ENCODE measurements at places on chromosomes 5 and 9.
A peak's percentile ranks its signal among the peaks of the same experiment; 100 is the strongest.

GRCh38 chr5:21164425-21164824 lies 1176.4 kb upstream of the CDH18 start:
- DNase-seq, result no peak

DNA sequence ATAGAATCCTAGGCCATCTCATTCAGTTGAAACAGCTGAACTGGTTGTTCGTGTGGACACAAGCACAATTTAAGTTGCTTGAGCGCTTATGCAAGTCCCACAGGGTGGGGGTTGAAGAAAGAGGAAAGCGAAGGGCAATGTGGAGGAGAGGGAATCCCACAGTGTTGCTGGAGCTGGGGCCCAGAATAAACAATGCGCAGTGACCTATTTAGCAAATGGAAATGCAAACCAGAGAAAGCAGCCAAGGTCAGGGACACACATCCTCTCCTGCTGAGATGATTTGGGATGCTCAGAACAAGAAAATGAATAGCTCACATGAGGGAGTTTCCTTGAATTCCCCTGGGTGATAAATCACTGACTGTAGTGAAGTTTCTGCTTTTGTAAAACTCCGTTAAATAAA lies 838.3 kb downstream of the TLE4 start:
- peak; percentile 34 for DNase-seq

DNA sequence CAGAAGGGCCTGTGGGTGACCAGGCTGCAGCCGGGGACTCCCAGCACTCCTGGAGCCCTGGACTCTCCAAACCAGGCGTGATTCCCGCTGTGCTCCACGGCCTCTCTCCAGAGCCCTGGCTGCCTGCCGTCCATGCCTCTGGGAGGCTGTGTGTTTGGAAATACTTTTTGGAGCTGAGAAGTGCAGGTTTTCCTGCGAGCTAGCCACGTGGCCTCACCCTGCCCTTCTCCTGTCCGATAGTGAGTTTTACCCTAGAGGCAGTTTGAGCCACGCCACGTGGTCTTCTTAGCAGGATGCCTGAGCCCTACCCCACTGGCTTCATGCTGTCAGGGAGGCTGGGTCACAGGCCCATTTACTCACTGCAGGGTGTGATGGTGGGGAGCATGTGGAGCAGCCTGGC lies 71.3 kb downstream of the COL5A1 start:
- DNase-seq, result no peak

GRCh38 chr5:123611406-123611709 lies 99.4 kb downstream of the CSNK1G3 start:
- DNase-seq, result no peak

DNA sequence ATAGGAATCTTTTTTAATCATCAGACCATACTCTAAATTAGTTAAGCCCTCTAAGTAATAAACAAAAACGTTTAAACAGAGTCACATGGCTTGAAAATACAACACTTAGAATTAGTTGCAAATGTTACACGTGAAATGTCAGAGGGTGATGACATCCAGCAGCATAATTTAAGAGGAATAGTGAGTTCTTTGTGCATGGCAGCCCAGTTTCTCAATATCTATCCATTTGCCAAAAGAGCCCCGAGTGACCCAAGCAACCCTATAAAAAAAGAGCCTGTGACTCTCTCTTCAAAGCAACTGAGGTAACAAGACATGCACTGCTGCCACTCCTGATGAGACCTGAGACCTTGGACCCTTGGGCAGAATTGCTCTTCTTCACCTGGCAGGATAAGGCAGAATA lies 96.9 kb upstream of the RASA1 start:
- DNase-seq, result no peak

DNA sequence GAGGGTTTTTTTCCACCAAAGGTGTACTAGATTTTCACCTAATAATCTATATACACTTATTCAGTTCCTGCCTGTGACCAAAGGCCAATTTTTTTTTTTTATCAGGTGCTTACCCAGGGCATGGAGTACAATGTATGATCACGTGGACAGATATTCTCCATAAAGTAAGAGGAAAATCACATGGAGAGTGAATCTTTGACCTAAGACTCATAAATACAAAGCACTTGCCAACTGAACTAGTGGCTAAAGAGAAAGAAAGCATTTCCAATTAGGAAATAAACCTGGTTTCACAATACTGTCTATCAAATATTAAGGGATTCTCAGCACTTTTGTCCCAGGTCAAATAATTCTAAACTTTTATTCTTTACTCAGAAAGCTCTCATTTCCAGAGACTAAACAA lies 33.0 kb upstream of the CEP120 start:
- DNase-seq, result no peak

GRCh38 chr5:54703133-54703532 lies 185.6 kb downstream of the SNX18 start:
- DNase-seq, result peak; percentile 96

- DNase-seq, result peak; percentile 47
Observed at GRCh38 chr5:78920604-78921003, 64.5 kb downstream of the ARSB start.

Data from fibroblast of mammary gland (primary cell).